ENCODE measurements at places on chromosomes 2 and 18. TPM values are rescaled to one million over a fixed set of nuclear protein-coding genes. Genes with fewer than 3 reads are reported as not detected.

CCDC178 gene
- polyA plus RNA-seq: not detected

TANC1 gene
- 8.6 TPM for polyA plus RNA-seq

FAM124B gene
- 1.1 TPM for polyA plus RNA-seq

DCC gene
- polyA plus RNA-seq: not detected

NCKAP5 gene
- polyA plus RNA-seq: 5.9 TPM

IL37 gene
- polyA plus RNA-seq: not detected

SKOR2 gene
- polyA plus RNA-seq: not detected

FBXO48 gene
- polyA plus RNA-seq: 2.6 TPM

FBXO36 gene
- polyA plus RNA-seq: 1.2 TPM

ANO7 gene
- 1.1 TPM for polyA plus RNA-seq

CFAP53 gene
- polyA plus RNA-seq: not detected

IL36B gene
- not detected for polyA plus RNA-seq

HOXD13 gene
- not detected for polyA plus RNA-seq

TIGD1 gene
- polyA plus RNA-seq: 2.8 TPM

ALKAL2 gene
- 0.45 TPM for polyA plus RNA-seq

PAIP2B gene
- 4.8 TPM for polyA plus RNA-seq

- no peak for DNase-seq
Observed at GRCh38 chr2:220178991-220179695, 551.7 kb downstream of the SLC4A3 start.

- peak; percentile 50 for DNase-seq
Observed at GRCh38 chr2:70608373-70608772, 54.7 kb upstream of the TGFA start.

GRCh38 chr2:229335877-229336346, 64.8 kb upstream of the PID1 start:
- DNase-seq: no peak

GRCh38 chr18:25097057-25097456, 254.9 kb downstream of the ZNF521 start:
- DNase-seq: no peak

DNA sequence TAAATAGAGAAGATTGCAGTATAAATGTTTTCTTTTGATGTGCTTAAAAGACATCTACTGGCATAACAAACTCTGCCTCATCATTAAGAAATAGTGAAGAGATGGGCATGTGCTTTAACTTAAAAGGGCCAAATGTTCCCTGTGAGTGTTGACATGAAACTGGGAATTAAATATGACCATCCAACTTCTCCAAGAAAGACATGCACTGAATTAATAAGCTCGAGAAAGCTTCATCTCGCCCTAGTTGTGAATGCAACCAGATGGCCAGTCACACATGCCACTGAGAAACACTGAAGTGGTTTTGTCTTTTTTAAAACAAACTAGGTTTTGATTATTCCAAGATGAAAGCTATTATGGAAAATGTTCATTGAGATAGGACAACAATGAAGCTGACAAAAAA, 479.2 kb downstream of the RIT2 start:
- DNase-seq: no peak

DNA sequence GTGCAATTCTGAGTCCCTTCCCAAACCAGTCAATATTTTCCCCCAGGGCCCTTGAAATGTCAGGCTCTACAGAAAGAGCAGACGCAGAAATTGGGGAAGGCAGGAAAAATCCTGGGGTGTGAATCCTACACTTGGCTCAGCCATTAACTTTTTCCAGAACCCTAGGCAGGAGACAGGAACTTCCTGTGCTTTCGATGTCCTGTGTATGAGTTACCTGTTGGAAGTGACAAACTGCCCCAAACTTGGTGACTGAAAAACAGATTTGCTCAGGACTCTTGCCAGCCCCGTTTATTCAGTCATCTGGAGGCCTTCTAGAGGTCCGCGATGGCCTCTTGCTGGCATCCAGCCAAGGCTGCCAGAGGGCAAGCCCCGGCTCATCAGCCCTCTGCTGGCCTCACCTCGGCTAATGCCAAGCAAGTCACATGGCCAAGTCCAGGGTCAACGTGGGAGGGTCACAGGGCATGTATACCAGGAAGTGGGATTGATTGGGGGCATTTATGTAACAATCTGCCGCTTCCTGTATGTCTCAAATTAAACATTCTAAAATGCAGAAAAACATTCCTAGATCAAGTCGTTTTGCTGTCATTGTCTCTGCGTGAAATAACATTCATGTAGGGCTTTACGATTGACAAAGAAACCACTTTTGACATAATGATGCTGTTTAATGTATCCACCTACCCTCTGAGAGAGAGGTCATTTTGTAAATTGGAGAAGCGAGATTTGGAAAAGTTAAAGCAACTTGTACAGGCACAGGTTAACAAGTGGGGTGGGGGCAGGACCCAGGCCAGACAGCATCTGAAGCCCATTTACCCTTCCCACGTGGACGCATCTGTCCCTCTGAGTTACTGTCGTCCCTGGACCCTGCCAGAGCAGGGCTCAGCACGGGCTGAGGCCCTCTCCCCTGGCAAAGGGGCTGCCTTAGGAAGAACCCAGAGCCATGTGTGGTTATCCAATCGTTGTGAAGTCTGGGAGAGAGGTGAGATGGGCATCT, 179.4 kb downstream of the INHBB start:
- DNase-seq: no peak

- DNase-seq: no peak
Observed at GRCh38 chr18:66497351-66497750, 106.5 kb downstream of the CDH19 start.

- no peak for DNase-seq
Observed at GRCh38 chr2:164561991-164562390, 59.3 kb downstream of the GRB14 start.

DNA sequence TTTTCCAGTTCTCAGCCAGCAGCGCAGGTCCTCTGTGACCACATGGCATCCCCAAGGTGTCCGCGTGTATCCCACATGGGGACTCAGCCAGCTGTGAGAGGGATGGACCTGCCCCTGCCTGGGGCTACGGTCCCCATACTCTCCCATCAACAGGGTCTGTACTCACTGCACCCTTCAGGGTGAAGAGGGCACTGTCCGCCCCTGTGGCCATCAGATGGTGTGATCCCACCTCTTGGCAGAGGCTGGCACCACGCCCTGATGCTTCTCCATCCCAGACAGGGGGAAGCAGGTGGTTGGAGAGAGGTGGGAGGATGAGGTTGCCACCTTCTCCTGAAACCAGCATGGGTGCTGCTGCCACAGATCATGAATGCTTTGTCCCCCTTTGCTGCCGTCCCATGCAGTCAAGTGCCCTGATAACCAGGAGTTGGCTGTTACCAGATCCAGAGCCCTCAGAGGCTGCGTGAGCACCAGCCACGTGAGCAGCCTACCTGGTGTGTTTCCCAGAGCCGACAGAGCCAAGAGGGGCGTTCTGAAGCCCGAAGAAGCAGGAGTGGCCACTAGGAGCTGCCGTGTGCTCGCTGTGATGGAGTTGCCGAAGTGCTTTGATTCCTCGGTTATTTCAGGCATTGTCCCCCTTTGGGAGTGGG, 93.9 kb downstream of the SH3RF3 start:
- no peak for DNase-seq

- DNase-seq: no peak
Observed at GRCh38 chr2:217812170-217812569, 190.6 kb downstream of the TNS1 start.

DNA sequence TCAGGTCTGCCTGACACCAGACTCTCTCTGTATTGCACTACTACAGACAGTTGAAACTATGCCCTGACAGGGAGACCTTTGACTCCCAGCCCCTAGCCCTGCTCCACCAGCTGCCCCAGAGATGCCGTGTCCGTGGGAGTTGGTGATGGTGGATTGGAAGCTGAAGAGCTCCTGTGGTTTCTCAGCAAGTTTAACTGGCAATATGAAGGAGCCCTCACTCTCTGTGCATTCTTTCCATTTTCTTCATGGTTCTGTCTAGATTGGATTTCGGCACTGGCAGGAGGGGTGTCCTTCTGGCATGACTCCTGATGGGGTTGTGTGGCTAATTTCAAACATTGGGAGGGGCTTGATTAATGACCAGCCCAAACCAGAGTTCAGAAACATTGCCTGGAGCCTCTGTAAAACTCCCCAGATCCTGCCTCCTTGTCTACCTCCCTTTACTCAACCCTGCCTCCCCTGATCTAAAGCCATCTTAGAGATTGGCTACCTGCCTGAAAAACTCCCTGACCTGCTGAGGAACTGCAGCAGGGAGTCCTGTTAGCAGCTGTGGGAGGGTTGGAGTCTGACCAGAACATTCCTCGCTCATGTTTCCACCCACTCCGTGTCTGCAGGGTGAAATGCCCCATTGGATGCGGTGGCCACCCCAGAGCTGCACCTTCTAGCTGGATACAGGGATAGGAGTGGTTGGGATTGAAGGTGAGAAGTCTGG, 206.9 kb upstream of the SPRED2 start:
- no peak for DNase-seq

- DNase-seq: no peak
Observed at GRCh38 chr18:27114842-27115241, 70.3 kb downstream of the CHST9 start.

- peak; percentile 54 for DNase-seq
Observed at GRCh38 chr2:149430743-149431736, 100.7 kb downstream of the LYPD6 start.

DNA sequence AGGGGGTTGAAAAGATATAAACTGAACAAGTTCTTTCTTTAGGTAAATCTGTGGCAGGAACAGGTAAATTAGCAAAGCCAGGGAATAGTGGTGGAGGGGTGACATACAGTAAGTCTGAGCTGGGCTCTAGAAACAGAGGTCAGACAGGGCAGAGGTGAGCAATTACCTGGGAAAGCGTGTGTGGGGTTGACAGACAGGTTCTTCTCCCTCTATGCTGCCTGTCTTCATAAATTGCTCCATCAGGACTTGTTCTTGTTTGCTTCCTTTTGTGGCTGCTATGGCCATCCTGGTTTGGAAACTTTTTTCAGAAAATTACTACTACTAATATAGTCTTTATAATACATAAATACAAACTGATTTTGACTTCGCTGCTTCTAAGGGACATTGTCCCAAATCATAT, 3.4 kb upstream of the ANKRD12 start:
- peak; percentile 18 for DNase-seq

- no peak for DNase-seq
Observed at GRCh38 chr18:55031576-55031975, 72.3 kb upstream of the CCDC68 start.

GRCh38 chr2:96156011-96156820, 11.0 kb upstream of the DUSP2 start:
- no peak for DNase-seq

DNA sequence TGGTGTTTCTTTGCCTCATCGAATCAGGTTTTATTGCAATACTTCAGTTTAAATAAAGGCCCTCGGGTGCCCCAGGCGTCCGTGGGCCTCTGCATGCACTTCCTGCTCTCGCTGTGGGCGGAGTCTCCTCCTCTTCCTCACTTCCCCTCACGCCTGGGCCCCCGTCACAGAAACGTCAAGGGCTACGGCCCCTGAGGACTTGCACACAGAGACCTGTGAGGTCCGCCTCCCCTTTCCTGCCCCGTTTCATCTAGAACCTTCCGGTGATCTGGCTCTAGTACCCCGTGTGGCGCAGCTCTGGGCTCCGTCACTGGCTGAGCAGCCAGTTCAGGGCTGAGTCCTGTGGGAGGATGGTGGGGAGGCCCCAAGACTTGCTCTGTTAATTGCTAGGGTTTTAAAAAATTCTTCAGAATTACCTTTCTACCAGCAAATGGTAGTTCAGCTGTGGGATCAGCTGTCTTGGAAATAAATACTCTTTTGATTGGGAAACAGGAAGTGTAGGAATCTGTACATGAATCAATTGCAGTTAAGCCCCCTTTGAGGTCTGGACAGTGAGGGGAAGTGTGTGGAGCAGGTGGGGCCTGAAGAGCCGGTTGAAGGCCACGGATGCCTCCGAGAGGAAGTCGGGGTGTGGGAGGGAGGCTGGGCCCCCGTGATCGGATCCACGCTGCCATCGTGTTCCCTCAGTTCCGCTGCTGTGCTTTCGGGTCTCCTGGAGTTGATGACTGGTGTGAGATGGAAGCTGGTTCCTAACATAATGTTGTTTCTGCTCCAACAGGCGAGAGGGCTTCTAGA, 10.2 kb downstream of the NFATC1 start:
- no peak for DNase-seq

- no peak for DNase-seq
Observed at GRCh38 chr2:176385838-176386237, 116.6 kb downstream of the MTX2 start.

DNA sequence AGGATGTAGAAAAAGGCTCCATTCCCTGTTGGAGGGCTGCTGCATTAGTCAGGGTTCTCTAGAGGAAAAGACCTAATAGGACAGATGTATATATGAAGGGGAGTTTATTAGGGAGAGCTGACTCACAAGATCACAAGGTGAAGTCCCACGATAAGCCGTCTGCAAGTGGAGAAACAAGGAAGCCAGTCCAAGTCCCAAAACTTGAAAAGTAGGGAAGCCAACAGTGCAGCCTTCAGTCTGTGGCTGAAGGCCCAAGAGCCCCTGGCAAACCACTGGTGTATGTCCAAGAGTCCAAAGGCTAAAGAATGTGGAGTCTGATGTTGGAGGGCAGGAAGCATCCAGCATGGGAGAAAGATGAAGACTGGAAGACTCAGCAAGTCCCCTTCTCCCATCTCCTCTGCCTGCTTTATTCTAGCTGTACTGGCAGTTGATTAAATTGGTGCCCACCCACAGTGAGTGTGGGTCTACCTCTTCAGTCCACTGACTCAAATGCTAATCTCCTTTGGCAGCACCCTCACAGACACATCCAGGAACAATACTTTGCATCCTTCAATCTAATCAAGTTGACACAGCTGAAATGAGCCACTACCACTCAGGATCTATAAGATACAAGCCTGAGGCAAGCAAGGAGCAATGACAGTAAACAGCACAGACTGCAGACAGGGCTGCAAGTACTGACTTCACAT, 30.0 kb upstream of the ATG16L1 start:
- peak; percentile 22 for DNase-seq

- no peak for DNase-seq
Observed at GRCh38 chr2:126719191-126719832, 63.4 kb downstream of the GYPC start.

DNA sequence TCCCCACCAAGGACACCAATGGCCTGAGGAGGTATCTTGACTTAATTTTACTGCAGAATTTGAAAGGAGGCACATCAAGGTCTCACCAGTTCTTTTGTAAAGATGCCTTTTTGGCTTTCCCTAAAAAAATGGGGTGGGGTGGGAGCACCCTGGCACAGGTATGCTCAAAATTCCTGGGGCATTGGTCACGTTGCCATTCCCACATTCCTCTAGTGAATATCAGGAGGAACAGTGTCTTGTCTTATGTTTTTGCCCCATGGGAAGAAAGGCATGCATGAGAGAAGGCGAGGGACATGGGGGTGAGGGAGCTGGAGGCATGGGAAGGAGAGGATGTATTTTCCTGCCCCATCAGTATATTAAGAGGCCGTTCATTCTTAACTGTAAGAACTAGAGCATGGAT, 275.3 kb downstream of the CMPK2 start:
- no peak for DNase-seq

- DNase-seq: no peak
Observed at GRCh38 chr18:44424645-44425035, 256.0 kb upstream of the SETBP1 start.

- no peak for DNase-seq
Observed at GRCh38 chr2:32844253-32844652, 102.5 kb upstream of the LTBP1 start.

GRCh38 chr2:11281186-11281585, 63.2 kb downstream of the ROCK2 start:
- DNase-seq: no peak

- no peak for DNase-seq
Observed at GRCh38 chr2:132449868-132450267, 33.3 kb downstream of the GPR39 start.

Measured in small intestine (tissue), 16 donors.